ENCODE measurements at places on chromosomes 6 and 20.

- DNase-seq = no peak
Observed at GRCh38 chr6:155676346-155676745, 220.7 kb upstream of the NOX3 start.

DNA sequence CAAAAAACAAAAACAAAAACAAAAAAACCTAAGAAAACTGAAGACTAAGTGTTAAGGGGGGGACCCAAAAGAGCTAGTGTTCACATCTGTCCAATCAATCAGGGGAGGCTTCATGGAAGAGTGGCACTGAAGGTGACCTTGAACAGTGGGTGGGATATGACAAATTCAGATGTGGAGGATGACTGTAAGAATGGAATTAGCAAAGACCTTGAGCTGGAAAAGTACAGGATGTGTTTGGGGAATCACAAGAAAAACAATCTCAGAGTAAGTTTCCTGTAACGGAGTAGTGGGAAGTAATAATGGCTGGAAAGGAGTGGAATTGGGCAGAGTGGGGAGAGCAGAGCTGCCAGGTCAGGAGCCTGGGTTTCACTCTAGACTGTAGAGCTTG, 2.9 kb upstream of the IER3 start:
- no peak for DNase-seq

- DNase-seq = no peak
Observed at GRCh38 chr6:161743509-161744178, 469.8 kb upstream of the AGPAT4 start.

- DNase-seq = no peak
Observed at GRCh38 chr20:32336918-32337347, 21.2 kb upstream of the ASXL1 start.

- DNase-seq = no peak
Observed at GRCh38 chr6:23980965-23981364, 145.1 kb upstream of the NRSN1 start.

DNA sequence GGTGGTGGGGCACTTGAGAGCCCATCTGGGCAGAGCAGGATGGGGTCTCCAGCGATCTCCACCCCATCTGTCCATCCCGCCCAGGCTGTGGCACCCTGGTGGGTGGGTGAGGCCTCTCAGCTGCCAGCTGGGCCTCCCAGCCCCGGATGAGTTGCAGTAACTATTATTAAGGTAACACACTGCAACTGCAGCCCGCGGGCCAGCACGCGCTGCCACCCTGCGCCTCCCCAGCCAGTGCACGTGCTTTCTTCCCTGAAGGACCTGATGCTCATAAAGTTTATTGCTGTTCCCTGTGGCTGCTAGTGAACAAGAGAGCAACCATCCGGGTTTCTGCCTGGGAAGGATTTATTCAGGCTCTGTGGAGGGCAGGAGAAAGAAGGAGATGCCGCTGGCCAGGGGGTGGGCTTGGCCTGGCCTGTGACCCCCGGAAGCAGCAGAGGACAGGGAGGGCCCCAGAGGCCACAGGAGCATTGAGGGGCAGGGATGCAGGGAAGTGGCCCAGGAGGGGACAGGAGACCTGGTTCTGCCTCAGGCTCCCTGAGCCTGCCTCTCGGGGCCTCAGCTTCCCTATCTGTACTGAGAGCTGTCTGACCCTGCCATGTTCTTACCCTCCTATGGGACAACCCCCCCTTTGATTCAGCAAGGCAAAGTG, 1.7 kb downstream of the IP6K3 start:
- no peak for DNase-seq

DNA sequence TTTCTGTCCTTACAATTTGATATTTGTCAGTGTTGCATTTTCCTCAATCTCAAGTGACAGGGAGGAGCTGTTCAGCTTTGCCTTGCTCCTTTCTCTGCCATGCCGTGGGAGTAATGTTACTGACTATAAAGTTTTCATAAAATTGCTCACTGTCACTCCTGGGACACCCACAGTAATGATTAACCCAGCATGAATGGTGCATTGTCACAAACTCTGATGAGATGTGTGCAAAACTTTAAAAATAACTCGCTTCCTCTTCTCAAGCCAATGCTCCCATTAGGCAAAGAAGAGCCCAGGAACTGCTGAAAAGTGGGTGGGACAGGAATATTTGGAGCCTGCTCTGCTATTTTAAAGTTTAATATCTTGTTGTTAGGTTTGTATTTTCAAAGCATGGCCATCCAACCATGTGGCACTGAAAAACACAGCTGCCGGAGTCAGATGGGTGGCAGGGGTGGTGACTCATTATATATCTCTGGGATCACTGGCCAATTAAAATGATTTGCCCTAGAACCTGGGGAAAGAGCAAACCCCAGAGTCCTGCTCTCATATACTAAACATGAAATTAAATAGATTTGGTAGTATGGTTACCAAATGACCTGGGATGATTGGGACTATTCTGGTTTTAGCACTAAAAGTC, 260.1 kb downstream of the BTBD3 start:
- DNase-seq = no peak

- DNase-seq = no peak
Observed at GRCh38 chr6:28841290-28841689, 82.5 kb downstream of the TRIM27 start.

GRCh38 chr20:30419466-30419865, 838.0 kb upstream of the DEFB115 start:
- no peak for DNase-seq

DNA sequence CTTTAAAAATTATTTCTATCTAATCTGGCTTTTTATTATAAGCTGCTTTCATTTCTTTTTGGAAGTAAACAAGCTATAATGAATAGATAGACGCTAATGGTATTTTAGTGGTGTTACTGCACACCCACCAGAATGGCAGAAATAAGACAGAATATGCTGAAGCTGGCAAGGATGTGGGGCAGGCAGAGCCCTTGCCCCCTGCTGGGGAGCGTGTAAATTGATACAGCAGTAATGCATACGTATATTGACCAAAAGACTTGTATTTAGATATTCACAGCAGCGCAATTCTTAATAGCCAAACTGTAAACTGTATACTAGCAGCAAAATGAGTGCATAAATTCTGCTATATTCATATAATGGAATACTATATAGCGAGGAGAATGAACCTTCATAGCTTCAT, 35.3 kb downstream of the TMEM181 start:
- no peak for DNase-seq

GRCh38 chr20:52175840-52176239, 15.7 kb downstream of the ZFP64 start:
- no peak for DNase-seq

DNA sequence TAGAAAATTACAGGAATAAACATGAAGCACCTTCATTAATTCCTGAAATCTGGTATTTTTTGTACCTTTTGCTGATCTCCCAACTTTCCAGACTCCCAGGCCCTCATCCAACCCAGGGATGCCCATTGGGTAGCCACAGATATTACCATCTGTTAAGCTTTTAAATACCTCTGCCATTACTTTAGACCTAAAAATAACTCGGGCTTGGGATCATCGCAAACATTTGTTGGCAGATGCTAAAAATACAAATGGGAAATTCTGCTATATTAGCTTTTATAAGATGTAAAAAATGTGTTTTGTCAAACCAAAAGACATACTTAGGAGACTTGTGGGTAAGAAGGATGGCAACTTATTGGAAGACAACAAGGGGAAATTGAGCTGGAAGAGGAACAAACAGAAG, 376.1 kb downstream of the CENPW start:
- DNase-seq = no peak

DNA sequence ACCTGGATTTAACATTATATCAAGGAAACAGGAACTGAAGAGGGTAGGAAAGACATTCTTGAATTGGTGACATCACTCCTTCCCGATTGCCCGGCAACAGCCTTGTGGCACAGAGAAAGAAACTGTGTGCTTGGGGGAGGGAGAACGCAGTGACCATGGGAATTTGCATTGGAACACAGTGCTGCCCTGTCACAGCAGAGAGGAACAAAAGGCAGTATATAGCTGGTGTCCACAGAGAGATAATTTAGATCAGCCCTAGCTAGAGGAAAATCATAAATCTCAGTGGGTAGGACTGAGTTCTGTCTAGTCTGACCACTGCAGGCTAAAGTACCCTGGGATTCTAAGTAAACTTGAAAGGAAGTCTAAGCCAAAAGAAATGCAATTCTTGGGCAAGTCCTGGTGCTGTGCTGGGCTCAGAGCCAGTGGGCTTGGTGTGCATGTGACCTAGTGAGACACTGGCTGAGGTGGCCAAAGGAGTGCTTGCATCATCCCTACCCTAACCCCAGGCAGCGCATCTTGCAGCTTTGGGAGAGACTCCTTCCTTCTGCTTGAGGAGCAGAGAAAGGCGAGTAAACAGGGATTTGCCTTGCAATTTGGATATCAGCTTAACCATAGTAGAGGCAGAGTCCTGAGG, 697.6 kb downstream of the HACE1 start:
- no peak for DNase-seq

DNA sequence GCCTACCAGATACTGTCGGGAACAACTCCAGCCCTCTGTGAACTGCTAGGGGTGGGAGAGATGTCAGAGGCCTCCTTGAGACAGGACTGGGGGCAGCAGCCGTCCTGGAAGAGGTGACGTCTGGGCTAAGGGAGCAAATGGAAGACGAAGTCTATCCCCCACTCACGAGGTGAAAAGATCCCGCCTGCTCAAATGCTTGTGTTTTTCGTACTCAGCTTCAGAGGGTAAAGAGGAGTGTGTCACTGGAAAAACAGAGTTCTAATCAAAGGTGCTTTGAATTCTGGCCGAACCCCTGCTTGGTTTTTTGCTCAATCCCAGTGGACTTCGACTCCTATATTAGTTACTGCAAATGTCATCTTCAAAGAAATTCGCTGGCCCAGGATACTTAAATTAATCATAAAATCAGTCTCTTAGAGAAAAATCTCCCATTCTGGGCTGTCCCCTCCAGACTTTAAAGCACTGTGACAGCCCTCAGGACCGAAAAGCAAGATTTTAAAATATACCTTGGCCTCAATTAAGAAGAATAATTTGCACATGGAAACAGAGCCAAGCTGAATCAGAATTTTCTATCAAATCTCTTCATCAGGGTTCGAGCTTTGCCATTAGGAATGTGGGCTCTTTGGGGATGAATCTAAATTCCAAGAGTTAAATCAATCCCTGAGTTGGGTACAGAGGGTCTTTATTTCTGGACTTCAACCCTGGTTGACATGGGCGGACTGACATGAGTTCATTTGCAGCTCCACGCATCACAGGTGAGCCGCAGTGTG, 61.8 kb upstream of the AFDN start:
- no peak for DNase-seq

GRCh38 chr6:156396068-156396771, 381.0 kb upstream of the ARID1B start:
- DNase-seq = no peak

- DNase-seq = peak; percentile 47
Observed at GRCh38 chr20:43983359-43983758, 68.7 kb downstream of the TOX2 start.

DNA sequence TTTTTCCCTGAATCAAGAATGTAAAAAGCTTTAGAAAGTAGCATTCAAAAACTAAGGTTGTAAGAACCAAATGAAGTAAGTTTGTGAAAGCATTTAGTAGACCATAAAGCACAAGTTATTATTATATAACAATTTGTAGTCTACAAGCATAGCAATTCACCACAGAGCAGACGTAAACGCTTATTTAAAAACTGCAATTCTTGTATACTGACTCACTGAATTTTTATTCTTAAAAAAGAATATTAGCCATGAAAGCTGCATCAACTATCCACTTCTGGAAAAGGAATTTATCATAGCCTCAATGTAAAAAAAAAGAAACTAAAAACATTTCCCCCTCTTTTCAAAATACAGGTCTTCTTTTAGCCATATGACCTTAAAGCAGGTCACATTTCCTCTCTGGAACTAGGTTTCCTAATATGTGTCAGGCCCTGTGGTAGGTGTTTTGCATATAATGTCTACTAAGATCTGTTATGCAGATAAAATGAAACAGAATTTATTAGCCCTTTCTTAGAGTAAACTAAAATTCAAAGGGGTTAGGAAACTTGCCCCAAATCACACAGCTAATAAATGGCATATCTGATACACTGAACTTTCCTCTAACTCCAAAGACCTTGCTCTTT, 2.1 kb downstream of the MAP3K7 start:
- DNase-seq = no peak

DNA sequence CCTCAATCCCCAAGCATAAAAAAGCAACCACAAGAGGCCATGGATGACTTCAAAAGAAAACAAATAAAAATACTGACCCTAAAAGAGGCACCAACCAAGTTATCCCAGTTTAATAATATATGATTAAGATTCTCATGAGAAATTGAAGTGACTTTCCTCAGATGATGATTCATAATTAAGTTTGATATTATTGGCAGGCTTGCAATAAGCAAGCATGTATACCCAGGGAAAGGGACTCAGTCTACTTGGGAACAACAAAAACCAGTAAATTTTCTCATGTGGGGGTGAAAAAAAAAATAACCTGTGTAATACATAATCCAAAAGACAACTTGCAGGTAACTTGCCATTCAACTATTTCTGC, 19.6 kb downstream of the JAG1 start:
- no peak for DNase-seq

- no peak for DNase-seq
Observed at GRCh38 chr6:147769496-147770087, 261.1 kb downstream of the SAMD5 start.

- DNase-seq = no peak
Observed at GRCh38 chr20:36106606-36107005, 47.9 kb upstream of the EPB41L1 start.

GRCh38 chr6:4185846-4186245, 50.5 kb upstream of the ECI2 start:
- DNase-seq = no peak

GRCh38 chr6:112691289-112691688, 344.2 kb downstream of the RFPL4B start:
- DNase-seq = no peak

- no peak for DNase-seq
Observed at GRCh38 chr6:108667993-108668392, 107.3 kb downstream of the FOXO3 start.

DNA sequence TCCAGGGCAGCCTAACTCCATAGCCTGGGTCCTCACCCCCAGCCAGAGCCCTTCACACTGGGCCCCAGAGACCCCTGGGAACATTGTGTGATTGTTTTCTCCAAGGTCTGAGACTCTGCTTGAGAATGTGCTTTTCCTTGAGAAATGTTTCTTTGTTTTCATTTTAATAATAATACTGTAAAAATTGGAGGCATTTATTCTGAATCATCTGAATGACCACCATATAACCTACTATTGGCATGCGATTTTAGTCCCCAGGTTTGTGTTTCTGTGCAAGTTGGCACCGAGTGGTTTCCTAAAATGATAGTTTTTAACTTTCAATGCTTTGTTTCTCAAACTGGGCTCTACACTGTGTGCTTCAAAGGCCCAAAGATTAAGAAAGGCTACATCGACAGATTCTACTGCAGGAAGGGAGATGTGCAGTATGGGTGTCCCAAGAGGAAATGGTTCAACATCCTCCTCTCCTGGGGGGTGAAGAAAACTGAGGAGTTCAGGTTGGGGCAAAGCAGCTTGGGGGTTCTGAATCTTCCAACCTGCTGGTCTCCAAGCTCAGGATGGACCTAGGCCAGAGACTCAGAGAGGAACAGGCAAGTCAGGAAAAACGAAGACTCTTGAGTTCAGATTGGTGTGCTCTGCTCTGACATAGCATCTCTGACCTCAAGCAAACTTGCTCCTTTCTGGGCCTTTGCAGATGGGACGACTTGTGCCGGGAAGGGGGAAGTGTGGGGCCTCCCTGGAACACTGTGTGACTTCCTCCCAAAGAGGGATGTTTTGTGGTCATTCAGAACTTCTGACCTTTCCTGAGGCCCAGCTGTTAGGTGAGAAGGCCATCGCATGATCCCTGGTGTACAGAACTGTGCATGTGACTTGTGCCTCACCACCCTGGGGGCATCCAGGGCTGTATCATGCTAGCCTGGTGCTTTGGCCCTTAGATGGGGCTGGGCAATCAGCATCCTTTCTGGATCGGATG, 31.0 kb downstream of the DAAM2 start:
- DNase-seq = no peak

- no peak for DNase-seq
Observed at GRCh38 chr6:166952567-166953486, 3.5 kb downstream of the RNASET2 start.

Measured in stimulated activated CD4-positive, alpha-beta T cell treated with anti-CD3 and anti-CD28 coated beads, Interleukin-4, amount 100 ng/mL, for 48 hours (primary cell).